ENCODE measurements at places on chromosomes 6 and 20.

DNA sequence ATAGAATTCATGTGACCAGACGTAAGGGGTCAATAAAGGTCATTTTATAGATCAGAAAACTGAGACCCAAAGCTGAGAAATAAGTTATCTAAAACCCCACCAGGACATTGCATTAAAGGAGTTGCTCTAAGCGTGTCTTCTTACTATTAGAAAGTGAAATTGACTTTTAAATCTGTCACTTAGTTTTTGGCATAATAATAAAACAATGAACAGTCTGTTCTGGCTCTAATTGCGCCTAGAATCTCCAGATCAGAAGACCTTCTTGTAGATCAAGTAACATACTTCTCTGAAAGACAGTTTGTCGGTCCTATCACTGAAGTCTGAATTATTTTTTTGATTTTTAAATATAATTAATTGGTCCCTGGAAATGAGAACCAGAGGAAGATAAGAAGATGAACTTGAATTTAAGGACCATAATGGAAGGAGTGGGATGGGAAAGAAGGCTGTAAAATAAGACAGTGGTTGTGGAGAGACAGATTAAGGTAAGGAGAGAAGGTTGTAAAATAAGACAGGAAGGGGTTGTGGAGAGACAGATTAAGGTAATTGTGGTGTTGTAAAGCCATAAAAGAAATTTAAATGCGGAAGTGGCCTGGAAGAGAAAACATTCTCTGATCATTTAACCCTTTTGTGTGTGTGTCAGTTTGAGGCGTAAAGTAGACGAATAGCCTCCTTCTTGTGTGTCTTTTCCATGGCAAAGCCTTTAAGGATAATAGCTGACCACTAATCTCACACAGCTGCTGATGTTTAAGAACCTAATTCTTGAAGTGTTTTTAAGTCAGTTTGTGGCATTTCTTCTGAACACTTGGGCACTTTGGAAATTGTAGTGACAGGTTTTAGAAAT is 20.1 kb downstream of the TOP1 start:
- DNase-seq: no peak

GRCh38 chr6:144134176-144134575 is 16.1 kb upstream of the STX11 start:
- DNase-seq: no peak

DNA sequence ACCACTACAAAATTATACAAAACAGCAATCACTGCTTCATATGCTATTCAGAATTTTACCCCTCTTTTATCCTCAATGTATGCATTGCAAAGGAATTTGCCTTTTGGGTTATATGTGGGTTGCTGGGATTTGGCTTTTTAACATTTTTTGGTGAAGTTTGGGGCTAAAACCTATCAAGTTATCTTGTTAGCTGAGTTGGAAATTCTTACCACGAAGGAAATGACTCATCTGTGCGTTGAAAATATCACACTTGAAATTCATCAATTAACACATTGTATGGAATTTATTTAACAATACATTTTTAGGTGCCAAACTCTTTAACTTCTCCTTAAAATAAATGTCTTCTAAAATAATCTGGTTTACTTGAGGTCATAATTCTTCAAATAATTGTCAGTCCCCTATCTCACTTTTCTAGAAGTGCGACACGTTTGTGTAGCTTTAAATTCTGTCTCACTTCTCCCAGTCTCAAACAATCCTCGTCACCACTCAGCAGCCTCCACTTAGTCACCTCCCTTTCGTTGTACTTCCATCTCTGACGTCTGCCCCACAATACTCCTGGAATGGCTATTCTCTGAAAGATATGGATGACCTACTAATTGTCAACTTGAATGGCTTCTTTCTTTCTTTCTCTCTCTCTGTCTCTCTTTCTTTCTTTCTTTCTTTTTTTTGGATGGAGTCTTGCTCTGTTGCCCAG is 88.5 kb downstream of the PHACTR1 start:
- DNase-seq: no peak

GRCh38 chr20:62576815-62577489 is 65.4 kb upstream of the SLCO4A1 start:
- DNase-seq: no peak

DNA sequence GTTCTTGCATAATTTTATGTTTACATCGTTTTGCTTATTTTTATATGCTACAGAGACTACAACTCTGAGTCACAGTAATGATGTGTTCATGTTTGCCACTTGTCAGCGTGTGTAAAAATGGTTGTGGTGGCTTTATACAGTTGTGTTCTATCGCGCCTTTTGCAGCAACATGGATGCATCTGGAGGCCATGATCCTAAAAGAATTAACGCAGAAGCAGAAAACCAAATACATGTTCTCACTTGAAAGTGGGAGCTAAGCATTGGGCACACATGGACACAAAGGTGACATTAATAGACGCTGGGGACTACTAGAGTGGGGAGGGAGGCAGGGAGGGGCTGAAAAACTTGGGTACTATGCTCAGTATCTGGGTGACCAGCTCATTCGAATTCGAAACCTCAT is 996 bp upstream of the SEC23B start:
- no peak for DNase-seq

DNA sequence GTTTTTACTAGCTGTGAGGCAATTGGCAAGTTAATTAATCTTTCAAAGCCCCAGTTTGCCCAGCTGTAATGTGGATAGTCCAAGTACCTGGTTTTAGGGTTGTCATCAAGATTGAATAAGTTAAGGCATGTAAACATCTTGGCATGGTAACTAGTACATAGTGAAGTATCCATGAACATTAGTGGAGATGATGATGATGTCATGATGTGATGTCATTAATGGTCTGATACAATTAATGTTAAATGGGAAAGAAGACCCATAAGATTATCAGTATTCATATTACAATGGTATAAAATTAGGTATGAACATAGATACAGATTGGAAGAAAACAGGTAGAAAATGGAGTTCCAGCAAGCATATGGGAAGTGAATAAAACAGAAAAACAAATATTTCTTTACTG is 5.3 kb downstream of the EPB41L1 start:
- no peak for DNase-seq

GRCh38 chr6:157438611-157439111 is 57.7 kb downstream of the ZDHHC14 start:
- DNase-seq: no peak

DNA sequence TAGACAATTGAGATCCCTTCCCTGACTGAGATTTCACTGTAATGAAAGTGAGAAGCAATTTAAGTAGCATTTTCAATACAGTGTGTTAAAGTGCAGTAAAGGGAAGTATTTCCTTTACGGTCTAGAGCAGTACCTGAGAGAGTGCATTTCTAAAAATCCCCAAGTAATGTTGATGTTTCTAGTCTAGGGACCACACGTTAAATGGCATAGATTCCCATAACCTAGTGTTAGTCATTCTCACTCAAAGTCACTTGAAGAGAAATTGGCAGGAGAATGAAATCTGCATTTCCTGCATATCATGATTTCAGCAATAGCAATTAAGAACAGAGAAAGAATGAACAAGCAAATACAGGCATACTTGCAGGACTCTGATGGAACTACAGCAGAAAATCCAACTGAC is 67.9 kb downstream of the CGA start:
- DNase-seq: no peak

- DNase-seq: no peak
Observed at GRCh38 chr6:31579546-31580437, 2.4 kb downstream of the LTB start.

DNA sequence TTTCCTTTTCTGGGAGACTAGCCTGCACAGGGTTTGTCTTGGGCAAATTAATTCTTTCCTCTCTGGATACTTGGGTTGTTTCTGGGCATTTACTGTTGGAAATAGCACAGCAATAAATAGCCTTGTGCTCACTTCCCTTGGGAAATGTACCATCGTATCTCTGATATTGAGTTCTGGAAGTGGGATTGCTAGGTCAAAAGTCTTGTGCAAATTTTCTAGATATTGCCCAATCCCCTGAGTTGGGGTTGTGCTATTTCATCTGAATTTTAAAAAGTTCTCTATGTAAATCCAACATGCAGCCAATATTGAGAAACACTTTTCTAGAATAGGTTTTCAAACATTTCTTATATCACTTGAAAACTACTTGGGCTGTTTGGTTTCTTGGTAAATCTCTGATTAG is 64.0 kb upstream of the ELOVL5 start:
- DNase-seq: no peak

DNA sequence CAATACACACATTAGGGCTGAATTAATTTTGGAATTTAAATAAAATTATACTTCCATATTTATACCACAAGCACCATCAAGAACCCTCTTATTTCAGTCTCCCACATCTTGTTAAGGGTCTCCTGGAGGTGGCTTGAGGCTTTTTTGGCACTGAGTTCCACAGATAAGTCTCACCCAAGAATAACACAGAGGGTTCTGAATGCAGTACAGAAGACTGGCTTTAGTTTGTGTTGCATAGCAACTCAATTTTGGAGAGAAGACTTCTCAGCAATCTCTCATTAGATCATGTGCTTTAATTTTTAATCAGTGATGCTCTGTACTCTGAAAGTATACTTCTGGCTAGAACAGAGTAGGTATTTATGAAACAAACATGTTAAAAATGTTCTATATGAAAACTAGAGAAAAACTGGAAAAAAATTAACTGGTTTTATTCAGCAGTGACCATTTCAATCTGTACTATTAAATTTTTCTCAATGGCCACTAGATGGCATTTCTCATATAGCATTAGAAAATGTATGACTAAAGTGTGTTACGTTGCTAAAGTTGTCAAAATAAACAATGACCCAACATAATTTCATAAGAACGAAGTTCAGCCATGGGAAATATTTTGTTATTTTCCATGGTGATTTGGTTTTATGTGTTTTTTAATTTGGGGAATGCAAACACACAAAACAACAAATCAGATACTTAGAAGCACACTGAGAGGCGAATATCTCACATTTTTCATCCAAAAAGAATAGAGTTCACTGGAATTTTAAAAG is 32.7 kb upstream of the MAP7 start:
- DNase-seq: no peak

DNA sequence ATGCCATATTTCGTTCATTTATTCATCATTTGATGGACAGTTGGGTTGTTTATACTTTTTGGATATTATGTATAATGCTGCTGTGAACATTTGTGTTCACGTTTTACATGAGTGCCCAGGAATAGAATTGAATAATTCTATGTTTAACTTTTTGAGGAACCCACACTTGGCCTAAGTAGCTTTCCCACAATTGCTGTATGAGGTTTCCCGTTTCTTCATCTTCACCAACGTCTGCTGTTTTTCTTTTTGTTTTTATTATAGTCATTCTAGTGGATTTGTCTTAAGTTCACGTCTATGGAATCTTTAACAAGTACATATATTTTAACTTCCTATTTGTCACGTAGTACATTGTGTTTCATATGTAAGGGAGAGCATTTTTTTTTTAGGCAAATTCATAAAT is 110.3 kb downstream of the JARID2 start:
- no peak for DNase-seq

DNA sequence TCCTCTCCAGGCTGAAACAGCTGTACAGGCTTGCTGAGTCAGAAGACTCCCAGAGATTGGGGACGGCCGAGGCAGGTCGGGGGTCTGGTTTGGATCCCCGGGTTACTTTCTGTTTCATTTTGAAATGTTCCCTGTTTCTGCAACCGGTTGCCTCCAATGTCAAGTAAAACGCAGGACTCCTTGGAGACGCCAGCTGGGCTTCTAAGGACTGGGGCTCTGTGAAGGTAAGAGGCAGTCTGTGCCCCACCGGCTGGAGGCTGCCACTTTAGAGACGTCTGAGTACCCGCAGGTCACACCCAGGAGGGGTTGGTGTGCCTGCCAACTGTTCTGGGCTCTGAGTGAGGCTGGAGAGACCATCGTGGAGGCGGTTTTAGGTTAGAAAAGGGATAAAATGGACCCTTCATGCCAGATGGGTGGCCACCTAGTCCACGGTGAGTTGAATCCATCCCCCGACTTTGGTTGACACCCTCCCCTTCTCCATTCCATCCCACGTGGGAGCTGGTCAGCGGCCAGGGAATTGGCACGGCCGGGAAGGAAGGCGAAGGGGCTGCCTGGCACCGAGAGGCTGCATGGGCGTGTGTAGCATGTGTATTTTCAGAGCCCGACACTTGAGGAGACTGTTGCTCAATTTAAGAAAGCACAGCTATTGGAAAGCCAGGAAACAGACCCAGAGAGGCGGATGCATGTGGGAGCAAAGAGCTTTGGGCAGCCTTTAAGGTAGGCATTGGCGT is 240.9 kb downstream of the PHACTR1 start:
- DNase-seq: no peak

DNA sequence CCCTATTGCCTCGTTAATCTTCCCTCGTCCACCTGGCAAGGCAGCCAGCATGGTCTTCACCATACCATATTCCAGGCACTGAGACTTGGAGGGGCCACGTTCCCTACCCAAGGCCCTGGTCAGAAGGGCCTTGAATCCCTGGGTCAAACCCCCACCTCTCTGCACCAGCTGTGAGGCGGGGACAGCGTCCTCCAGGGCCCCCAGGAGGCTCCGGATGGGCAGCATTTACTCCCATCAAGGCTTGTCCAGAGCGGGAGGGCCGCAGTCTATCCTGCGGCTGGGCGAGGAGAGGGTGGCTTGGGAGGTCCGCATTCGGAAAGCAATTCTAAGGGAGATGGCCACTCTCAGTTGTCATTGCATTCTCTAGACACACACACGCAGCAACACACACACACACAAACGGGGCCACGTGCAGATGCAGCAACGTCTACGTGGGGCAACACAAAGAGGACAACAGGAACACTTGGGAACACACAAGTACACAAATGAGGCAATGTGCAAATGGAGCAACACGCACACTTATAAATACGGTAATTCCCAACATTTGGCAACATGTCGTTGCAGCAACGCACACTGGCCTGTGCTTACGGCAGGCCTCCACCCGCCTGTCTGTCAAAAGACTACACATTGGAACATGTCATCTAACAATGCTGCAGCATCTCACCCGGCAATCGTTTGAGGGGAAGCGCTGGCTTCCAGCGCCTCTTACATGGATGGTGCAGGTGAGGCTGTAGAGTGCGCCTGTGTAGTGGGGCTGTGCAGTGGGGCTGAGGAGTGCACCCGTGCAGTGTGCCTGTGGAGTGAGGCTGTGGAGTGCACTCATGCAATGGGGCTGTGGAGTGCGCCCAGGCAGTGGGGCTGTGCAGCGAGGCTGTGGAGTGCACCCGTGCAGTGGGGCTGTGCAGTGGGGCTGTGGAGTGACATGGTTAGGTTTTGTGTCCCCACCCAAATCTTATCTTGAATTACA is 12.9 kb upstream of the NTSR1 start:
- no peak for DNase-seq

DNA sequence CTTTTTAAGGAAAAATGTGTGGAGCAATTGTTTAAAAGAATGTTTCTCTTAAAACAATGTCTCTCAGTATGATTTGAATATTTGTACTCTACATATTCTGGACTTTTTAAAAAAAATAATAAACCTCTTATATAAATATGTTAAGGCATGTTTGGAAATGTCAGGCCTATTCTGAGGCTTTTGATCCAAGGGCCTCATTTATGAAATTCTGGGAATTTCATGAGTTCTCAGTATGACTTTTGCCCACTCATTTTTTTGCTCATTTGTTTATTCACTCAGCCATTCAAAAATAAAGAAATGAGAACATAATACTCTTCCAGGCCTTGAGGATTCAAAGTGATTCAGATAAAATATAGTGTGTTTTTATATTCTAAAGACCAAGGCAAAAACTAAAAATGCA is 60.4 kb downstream of the DOK5 start:
- no peak for DNase-seq

- DNase-seq: no peak
Observed at GRCh38 chr6:1240766-1241318, 71.1 kb upstream of the FOXQ1 start.

Data from D721Med (cell line).